ENCODE measurements at places on chromosomes 1 and 21.

DNA sequence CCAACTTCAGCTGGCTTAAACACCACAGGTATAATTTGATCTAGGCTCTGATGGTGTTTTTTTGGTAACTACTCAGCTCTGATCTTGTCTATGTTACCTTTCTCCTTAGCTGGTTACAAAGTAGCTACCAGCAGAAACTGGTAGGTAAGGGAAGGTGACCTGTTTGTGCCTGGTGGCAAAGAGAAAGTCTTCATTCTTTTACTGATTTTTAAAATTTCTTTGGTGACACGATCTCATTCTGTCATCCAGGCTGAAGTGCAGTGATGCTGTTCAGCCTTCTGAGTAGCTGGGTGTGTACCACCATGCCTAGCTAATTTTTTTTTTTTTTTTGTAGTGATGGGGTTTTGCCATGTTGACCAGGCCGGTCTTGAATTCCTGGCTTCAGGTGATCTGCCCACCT is 62.4 kb downstream of the RABGAP1L start:
- no peak for DNase-seq

- DNase-seq, result no peak
These were observed 257.9 kb downstream of the CAMTA1 start for GRCh38 chr1:7043191-7043549.

GRCh38 chr1:216805953-216806352 is 82.7 kb upstream of the ESRRG start:
- DNase-seq, result no peak

- no peak for DNase-seq
These were observed 508.7 kb downstream of the DPYD start for GRCh38 chr1:97412166-97412565.

- DNase-seq, result no peak
These were observed 93.1 kb downstream of the RIPK4 start for GRCh38 chr21:41673596-41674335.

DNA sequence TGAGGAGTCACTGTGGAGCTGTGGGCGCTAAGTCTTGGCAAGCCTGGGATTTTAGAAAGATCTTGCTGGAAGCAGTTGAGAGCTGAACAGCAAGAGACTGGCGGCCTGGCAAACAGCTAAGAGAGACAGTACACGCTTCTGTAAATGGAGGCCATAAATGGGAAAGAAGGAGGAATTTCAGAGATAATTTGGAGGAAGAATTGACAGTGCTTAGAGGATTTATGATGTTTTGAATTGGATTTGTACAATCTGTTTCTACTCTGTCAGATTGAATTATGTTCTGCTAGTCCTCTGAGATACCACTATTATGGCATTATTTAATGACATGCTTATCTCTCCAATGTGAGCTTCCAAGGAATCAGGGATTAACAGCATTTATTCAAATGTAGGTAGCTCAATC is 50.1 kb downstream of the ABCA4 start:
- no peak for DNase-seq

DNA sequence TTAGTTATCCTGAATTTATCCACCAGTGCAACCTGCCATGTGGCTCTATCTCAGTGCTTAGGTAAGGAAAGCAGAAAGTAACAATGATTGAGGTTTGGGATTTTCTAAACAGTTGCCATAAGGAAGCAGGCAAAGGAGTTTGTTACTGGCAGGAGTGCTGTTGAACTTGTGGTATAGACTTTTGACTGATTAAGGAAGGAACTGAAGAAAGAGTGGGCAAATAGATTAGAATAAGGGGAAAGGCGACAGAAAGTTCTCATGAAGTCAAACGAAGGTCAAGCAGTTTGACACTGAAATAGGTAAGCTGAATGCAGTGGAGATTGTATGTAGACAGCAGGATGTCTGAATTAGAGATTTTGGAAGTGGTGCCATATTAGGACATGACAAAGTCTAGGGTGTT is 24.2 kb upstream of the CR2 start:
- DNase-seq, result no peak

GRCh38 chr1:8649875-8650274 is 167.6 kb downstream of the RERE start:
- no peak for DNase-seq

- no peak for DNase-seq
These were observed 96.8 kb upstream of the BMP8A start for GRCh38 chr1:39394598-39394997.

GRCh38 chr1:39152923-39153322 is 51.6 kb upstream of the MACF1 start:
- DNase-seq, result no peak

- no peak for DNase-seq
These were observed 26.9 kb upstream of the EPB41 start for GRCh38 chr1:28887419-28887834.

- DNase-seq, result no peak
These were observed 222.3 kb downstream of the RHOU start for GRCh38 chr1:228957535-228957934.

All from esophagus squamous epithelium (tissue), 5 donors.